ENCODE measurements at places on chromosomes 7 and 10.

- no peak for DNase-seq
These were observed 123.3 kb downstream of the USP6NL start for GRCh38 chr10:11488126-11488525.

DNA sequence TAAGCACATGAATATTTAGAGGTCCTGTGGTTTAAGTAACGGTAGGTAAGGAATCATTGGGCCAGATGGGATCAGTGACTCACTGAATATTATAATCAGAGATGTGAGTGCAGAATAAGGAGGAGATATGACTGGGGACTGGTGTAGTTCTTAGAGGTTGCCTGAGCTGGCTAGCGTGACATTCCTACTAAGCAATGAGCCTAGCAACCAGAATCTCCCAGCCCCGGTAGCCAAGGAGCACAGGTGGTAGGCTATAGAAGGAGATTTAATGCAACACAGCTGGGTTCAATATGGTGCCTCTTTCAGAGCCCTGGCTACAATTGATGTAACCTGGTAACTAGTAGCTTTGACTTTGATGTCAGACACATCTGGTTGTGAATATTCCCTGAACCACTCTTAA is 641.6 kb downstream of the AUTS2 start:
- no peak for DNase-seq

GRCh38 chr7:156616269-156617202 is 24.0 kb upstream of the RNF32 start:
- no peak for DNase-seq

- DNase-seq, result no peak
These were observed 5.8 kb upstream of the KLF6 start for GRCh38 chr10:3790858-3791257.

All from stimulated activated CD4-positive, alpha-beta T cell treated with anti-CD3 and anti-CD28 coated beads, TNF-alpha, amount 100 ng/mL, for 24 hours (primary cell).